DMS79 (cell line): ENCODE measurements at places on chromosomes 13 and 19.

GRCh38 chr19:10752237-10752912 is 34.5 kb downstream of the DNM2 start:
- no peak for DNase-seq

DNA sequence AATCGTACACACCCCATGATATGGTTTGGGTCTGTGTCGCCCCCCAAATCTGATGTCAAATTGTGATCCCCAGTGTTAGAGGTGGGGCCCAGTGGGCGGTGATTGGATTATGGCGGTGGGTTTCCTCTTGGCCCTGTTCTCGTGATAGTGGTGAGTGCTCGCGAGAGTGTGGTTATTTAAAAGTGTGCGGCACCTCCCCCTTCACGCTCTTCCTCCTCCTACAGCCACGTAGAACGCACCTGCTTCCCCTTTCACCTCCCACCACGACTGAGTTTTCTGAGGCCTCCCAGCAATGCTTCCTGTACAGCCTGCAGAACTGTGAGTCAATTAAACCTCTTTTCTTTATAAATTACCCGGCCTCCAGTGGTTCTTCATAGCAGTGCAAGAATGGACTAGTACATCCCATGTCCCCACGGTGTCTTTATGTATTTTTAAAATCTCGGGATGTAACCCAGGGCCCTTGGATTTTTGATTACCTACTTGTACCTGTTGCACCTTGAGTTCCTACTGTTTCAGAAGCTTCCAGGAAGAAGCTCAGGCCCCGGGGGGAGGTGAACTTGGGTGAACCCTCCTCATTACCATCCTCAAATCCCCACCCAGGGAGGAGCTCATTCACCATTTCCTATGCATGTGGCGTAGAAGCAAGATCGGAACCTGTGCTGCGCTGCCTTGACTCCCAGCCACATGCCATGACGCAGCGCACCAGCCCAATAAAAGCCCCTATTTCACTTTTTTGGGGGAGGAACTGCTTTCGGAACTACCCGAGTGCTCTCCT is 52.4 kb downstream of the TEX29 start:
- no peak for DNase-seq

GRCh38 chr13:88802886-88803285 is 1131.7 kb downstream of the SLITRK5 start:
- no peak for DNase-seq

DNA sequence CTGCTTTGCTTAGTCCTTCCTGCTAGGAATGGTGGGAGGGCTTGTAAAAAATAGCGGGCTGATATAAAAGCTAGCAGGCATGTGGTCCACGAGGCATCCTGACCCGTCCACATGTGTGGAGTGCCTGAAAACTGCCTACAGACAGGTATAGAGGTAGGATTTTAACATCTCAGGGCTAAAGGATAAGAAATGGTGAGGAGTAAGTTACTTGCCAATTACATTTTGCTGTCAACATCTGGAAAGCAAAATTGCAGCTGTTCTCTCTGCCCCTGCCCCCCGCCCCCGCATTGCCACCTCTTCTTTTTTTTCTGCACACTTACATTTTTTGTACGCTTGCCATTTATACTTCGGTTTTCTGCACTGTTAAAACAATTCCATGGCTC is 21.0 kb downstream of the NFIX start:
- no peak for DNase-seq

DNA sequence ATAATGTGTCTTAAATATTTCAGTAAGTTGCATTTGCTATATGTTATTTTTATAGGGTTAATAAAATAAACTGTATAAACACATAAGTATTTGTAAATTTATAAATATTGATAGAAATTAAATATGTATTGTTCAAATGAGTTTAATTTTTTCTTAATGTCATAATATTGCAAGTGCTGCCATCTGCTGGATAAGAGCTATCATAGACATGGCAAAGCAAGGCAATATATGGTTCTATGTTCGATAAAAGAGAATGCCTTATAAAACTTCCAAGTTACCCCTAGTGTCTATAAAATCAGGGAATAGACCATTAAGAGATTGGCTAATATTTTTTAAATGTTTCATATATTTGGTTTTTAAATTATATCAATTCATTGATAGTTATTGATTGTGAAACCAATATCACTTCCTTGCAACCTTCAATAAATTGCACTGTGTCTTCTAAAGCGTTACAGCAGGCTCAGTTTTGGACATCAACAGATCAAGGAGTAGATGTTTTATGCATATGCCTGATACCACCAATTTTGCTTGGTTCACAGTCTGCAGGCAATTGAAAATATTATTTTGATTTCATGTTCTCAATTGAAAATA is 29.0 kb upstream of the SLITRK6 start:
- no peak for DNase-seq

DNA sequence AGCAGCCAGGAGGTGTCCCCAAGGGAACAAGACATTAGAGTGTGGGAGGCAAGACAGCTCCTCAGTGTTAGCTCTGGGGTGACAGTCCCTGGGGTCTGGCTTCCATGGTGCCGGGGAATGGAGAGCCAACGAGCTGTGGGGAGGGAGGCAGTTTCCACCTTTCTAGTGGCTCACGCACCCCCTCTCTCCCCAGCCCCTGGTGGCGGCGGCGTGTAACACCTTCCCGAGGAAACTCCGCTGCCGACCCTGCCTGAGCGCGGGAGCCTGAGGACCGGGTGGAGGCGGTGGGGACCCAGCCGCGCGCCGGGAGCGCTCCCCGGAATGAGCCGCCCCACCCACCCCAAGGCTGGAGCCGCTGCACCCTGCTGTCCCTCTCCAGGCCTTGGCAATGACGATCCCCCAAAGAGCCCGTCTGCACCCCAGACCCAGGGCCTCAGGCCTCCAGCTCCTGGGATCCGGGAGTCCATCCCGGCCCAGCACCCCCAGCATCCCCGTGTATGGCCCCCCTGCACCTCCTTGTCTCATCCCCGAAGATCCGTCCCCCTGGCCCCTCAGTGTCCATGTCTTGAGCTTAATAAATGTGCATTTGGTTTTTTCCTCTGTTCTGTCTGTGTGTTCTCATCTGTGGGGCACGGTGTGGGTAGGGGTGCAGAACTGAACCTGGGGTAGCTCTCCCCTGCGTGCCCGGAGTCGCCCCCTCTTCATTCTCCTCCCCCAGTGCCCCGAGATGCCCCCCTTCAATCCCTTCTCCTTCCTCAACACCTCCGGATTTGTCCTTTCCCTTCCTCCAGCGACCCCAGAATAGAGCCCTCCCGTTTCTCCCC is 622 bp upstream of the FXYD5 start:
- peak; percentile 14 for DNase-seq

GRCh38 chr19:3094601-3095440 is 659 bp downstream of the GNA11 start:
- no peak for DNase-seq

DNA sequence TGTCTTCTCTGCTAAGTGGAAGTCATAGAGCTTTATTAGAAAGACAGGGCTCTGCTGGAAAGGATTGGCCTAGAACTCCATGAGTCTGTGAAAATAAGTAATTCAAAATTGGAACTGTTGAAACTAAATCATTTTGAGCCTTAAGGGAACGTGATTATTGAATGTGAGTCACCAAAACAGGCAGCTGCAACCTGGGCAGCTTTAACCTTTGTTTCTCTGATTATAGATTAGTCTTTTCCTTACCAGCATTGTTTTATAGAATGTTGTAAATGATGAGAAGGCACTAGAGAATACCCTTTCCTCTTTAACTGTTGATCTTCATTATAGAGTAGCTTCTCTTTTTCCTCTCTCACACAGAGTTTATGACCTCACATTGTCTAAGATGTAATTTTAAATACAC is 638.8 kb upstream of the SLITRK6 start:
- no peak for DNase-seq

- DNase-seq: no peak
Measured at GRCh38 chr13:29753618-29754472, 96.6 kb downstream of the UBL3 start.

- no peak for DNase-seq
Measured at GRCh38 chr13:97883396-97883795, 70.1 kb upstream of the IPO5 start.

GRCh38 chr19:32877323-32877912 is 7.9 kb upstream of the SLC7A9 start:
- no peak for DNase-seq

DNA sequence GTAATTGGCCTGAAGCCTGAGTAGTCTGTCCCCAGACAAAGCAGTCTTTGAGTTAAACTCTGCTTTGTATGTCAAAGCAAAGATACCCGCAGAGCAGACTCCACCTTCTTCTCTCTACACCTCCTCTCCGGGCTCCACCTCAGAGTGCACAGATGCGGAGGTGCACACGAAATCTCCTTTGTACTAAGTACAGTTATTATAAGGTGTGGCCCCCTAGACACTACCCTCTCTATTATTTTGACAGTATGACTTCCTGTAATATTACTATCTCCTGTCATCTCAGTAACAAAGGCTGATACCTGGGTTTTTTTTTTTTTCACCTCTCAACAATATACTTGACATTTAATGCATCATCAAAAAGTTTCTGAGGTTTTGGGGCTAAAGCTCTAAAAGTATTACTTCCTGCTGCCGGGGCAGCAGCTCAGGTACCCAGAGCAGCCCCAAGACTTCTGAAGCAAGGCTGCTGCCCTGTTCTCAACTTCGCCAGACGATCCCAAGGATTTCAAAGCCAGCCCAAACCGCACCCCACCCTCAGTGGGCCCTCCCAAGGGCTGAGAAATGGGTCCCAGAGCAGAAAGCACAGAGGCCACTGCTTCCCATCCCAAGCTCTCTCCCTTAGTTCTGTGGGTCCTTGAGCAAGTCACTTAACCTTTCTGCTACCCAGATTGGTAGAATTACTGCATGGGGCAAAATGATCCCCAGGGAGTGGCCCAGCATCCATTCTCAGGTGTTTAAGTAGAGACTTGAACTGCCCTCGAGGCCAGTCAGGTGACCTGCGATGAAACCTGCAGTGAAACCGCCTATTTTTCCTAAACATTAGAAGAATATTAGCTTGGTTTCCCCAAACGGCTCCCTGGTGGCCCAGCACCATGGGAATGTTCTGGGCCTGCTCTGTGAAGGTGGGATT is 180.6 kb downstream of the FOXO1 start:
- DNase-seq: no peak

- DNase-seq: no peak
Measured at GRCh38 chr19:48123907-48124651, 13.5 kb upstream of the PLA2G4C start.

DNA sequence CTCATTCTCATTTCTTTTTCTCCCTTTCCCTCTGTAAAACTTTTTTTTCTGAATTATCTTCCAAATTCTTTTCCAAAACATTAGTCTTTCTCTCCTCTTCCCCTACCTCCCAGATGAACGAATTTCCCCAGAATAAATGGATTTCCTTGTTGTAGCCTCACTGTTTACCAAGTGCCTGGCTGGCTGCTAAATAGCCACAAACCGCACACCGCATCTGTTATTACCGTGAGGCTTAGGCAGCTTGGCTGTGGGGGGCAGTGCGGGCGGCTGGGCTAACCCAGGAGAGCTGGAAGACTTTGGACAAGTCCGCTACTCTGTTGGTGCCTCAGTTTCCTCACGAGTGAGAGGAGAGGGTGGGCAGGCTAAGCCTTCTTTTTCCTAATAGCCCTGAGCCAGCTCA is 10.7 kb downstream of the IL17D start:
- no peak for DNase-seq

DNA sequence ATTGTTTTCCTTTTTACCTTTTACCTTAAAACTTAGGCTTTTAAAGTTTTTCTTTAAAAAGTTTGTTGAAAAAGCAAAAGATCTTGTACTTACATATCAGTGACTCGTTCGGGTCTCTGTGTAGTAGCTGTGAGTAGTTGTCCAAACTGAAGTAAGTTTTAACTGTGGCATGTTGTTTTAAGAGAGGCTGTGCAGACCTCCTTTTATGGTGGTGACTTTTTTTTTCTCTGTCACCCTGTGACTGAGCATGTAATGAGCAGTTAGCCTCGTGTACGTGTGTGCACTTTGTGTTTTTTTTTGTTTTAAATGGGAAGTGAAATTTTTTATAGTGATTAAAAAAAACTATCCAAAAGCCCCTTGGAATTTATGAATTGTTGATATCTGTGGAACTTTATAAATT is at the start of gene GPR183:
Gene GPR183 (minus strand): TSS at position 153 of the 400 bp plus-strand sequence. CDS start 11,254 bp downstream, outside the sequence.
- DNase-seq: no peak

DNA sequence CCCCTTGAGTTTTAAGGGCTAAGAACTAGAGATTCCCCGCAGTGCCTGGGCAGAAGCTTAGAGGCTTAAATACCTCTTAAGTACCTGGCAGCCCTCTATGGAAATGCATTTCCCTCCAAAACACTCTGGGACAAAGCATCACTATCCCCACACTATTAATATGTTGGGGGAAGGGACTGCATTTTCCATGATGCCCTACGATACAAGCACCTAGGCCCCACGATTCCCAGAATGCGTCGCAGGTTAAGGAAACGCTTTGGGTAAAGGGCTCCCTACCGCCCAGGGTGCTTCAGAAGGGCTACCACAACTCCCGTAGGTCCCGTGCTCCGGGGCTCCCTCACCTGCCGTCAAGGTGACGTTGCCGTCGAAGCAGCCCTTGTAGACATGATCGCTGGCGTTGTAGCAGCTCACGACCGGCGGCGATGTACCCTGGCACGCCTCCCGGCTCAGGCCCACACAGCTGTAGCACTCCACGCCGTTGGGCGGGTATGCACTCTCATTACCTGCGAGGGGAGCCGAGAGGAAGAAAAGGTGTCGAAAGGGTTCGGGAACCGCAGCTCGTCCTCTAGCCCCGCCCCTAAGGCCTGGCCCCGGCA is 2.5 kb downstream of the LYPD3 start:
- DNase-seq: peak; percentile 96
